ENCODE measurements at places on chromosomes 5 and 9.

DNA sequence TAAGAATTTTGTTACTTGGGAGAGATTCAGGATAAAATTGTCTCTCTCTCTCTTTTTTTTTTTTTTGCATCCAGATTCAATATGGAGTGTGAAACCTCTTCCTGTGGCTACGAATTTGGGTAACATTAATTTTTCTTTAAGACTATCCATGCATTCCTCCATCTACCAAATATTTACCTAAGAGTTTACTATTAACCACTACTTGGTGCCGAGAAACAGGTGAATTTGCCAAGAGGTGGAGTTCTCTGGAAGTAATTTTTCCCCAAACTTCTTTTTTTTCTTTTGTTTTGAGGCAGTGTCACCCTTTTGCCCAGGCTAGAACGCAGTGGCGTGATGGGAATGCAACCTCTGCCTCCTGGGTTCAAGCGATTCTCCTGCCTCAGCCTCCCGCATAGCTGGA lies 206.3 kb upstream of the VLDLR start:
- DNase-seq: no peak

GRCh38 chr5:95530416-95530815 lies 24.4 kb downstream of the SKIC3 start:
- DNase-seq: no peak

GRCh38 chr5:107545486-107545885 lies 125.3 kb downstream of the EFNA5 start:
- no peak for DNase-seq

- DNase-seq: no peak
Observed at GRCh38 chr9:107172979-107173347, 110.1 kb upstream of the RAD23B start.

- no peak for DNase-seq
Observed at GRCh38 chr5:57650360-57651069, 167.9 kb upstream of the ACTBL2 start.

GRCh38 chr9:125904155-125904851 lies 157.1 kb downstream of the PBX3 start:
- DNase-seq: no peak

DNA sequence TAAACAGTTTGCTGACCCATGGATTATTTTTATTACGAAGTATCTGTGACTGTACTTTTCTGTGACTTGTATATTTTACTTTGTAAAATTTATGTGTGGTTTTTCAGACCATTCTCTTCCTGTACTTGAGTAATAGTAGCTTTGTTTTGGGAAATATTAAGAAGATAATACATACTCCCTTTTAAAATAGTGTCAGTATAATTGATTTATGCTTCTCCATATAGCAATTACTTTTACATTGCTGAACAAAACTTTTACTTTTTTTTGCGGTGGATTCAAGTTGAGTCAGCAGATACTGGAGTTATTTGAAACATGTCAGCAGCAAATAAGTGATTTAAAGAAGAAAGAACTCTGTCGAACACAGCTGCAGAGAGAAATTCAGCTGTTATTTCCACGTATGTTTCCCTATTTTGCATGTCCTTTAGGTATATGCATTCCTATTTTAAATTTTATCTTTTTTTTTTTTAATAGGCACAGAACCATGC lies 28.4 kb downstream of the TENT2 start:
- DNase-seq: no peak

DNA sequence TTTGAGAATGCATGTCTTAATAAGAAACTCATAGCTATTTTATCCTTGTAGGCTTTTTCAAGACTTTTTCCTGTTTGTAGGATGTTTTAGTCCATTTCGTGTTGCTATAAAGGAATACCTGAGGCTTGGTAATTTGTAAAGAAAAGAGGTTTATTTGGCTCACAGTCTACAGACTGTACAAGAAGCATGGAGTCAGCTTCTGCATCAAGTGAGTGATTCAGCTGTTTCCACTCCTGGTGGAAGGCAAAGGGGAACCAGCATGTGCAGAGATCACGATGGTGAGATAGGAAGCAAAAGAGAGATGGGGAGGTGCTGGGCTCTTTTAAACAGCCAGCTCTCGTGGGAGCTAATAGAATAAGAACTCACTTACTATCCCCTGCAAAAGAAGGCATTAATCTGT lies 177.3 kb downstream of the ALDH1A1 start:
- no peak for DNase-seq

- DNase-seq: no peak
Observed at GRCh38 chr5:72452515-72453245, 54.5 kb downstream of the ZNF366 start.

- no peak for DNase-seq
Observed at GRCh38 chr5:158429564-158429963, 570.6 kb upstream of the CLINT1 start.

DNA sequence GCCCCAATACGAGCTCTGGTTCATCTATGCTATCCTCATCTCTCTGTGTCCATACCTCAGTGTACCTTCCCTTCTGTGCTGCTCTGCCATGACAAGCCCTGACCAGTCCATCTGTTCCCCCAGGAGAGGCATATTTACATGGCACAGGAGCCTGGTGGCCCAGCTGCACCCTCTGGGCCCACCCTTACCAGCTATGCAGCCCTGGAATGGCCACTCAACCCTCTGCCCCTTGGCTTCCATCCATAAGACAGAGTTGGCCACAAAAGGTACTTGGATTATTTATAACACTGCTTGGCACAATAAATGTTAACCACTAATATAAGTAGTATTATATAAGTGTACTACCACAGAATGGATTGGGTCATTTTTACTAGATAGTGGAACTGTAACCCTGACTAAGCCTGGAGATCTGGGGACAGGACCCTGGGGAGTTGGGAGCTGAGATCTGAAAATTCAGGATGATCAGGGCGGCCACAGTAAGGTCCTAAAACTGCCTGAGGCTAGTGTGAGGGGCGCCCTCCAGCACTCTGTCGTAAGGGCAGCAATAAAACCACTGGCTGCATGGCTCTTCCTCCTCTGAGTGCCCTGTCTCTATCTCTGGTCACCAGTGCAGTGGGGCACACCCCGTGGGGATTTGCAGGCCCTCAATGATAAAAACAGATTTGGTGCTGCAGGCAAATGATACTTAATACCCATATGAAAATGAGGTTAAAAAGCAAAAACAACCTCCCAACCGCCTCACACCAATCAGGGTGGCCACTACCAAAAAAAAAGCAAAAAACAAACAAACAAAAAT lies 65.8 kb downstream of the SEMA4D start:
- no peak for DNase-seq

GRCh38 chr5:6359555-6360322 lies 18.6 kb downstream of the MED10 start:
- DNase-seq: no peak

GRCh38 chr9:106648799-106649198 lies 214.2 kb upstream of the ZNF462 start:
- DNase-seq: no peak

DNA sequence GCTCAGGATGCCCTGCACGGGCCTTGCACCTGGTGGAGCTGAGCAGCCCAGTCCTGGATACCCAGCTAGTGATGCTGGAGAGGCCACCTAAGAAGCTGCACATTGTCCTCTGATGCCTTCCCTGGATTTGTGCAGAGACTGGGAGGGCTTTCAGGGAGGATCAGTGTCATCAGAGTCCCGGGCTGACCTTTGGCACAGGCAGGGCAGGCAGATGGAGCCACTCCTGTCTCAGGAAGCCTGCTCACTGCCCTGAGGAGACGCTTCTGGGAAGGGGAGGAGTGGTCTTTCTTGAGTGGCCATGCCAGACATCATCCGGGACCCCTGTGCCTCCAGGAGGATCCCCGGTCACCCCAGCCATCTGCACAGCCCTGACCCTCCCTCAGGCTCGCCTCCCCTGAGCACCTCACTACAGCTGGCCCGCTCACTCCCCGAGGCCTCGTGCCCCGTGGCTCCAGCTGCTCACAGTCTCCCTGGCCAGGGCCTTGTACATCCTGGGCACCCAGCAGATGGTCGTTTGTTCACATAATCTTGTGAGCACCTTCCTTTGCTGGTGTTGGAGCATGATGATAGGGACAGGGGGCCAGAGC lies 47.2 kb upstream of the FCN2 start:
- DNase-seq: no peak

- peak; percentile 19 for DNase-seq
Observed at GRCh38 chr9:135797507-135798262, 95.7 kb downstream of the KCNT1 start.

DNA sequence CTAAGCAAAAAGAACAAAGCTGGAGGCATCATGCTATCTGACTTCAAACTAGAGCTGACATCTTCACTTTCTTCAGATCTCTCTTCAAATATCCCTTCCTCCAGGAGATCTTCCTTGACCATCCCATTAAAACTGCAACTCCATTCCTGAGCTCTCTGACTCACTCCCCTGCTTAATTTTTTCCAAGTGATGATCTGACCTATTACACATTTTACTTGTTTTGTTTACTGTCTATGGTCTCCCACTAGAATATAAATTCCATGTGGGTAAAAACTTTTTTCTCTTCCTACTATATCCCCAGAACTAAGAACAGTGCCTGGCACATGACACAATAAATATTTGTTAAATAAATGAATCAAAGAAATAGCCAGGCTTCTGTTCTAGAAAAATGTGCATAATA lies 87.5 kb downstream of the SLIT3 start:
- no peak for DNase-seq

GRCh38 chr9:91546574-91546973 lies 122.9 kb upstream of the NFIL3 start:
- no peak for DNase-seq

GRCh38 chr9:89619019-89619418 lies 14.2 kb downstream of the GADD45G start:
- no peak for DNase-seq

DNA sequence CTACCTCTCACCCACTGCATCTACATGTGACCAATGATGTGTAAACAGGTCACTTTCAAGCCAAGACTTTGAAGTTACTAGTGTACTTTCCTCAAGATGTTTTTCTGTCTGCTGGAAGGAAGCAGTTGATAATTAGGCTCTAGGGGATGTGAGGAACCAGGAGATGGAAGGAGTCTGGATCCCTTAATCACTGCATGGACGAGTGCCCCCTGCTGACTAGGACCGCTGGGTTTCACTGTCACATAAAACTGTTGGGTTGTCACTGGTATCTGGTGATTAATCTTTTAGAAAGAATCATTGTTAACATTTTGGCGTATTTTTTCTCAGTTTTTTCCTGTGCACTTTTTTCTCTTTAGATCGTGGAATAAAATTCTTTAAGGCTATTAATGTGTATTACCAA lies 79.5 kb downstream of the SREK1 start:
- DNase-seq: no peak

DNA sequence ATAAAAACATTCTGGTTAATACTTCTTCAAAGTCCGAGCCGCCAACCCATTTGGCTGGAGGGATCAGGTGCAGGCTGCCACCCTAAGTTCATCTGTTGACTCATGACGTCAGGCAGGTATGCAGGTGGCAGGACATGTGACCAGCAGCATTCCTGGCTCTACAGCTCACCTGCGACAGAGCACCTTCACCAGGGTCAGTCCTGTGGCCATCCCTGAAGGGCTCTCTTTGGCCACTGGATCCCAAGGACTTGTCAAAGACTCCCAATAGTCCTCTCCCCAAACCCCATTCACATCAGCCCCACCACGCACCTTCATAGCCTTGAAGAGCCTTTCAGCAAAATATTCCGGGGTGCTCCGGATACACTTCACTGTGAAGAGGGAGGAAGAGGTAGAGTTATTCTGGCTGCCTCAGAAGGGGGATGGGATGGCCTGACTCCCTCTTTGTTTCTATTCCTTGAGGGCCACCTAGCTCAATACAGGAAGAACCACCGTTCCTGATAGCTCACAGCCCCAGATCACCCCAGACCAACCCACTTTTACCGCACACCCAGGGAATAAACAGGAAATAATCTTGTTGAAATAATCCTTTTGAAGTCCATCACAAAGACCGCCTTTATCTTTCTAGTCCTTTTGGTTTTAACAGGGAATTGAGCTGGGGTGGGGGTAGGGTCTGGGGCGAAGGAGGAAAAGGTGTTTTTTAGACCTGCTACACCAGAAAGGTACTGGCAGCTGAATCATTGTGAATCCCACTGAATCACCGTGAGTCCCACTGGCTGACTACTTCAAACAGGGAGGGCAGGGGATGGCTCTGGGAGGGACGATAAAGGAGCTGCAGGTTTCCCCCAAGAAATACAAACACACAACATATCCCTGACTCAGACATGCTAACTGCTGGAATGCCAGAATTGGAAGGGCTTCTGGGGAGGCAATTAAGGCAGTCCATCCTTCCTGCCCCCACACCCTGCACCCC lies 26.4 kb downstream of the ANXA6 start:
- DNase-seq: no peak

DNA sequence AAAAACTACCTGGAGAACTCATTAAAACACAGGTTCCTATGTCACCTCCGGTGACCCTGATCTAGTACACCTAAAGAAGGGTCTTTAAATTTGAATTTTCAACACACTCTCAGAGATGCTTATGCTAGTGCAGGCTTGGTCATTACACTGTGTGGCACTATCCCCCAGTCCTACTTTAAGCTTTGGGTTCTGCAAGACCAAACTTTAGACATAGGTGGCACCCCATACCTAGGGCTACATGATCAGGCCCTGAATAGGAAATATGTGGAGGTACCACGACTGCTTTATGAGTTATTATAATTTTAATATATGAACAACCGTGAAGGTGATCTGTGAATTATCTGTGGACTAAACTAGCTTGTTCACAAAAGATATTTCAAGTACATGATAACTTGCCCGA lies 201.3 kb upstream of the OR13F1 start:
- DNase-seq: no peak

- no peak for DNase-seq
Observed at GRCh38 chr9:133767625-133768024, 29.5 kb upstream of the SARDH start.

DNA sequence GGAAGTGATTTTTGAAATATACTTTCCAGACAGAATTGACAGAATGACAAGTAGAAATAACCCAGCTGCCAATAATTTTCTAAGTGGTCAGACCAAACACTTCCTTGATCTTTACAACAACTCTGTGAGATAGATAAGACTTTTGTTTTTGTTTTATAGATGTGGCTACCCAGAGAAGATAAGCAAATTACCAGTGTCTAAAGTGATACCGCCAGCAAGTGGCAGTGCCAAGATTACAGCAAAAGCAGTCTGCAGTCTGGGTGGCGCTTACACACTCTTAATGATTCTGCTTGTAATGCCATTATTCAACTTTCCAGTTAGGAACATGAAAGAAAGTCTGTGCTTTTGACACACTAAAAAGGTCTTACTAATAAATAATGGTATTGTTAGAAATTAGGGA lies 92.1 kb downstream of the HCN1 start:
- no peak for DNase-seq

- no peak for DNase-seq
Observed at GRCh38 chr5:172637110-172637580, 3.9 kb upstream of the NEURL1B start.

DNA sequence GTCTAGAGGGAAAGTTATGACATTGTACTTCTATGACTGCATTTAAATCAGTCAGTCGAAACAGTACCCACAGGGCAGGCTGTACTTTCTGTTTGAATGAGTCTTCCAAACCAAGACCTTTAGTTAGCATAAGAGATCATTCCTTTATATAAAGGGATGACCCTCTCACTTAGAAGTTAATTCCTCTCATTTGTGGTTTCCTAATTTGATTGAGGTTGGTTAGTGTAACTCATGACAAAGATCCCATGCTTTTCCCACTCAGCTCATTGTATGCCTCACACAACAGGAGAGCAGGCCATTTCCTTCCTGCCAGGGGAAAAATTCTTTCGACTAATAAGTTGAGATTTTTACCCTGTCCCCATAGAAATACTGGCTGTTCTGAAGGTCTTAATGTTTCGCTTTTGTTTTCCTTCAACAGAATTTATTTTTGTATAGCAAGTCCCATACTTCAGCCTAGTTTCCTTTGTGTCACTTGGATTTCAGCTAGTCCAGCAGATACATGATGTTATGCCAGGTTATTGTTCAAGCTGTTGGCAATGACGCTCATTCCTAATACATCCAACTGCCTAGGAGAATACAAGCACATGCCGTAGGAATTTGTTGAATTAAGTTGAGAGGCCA lies 500.7 kb downstream of the SPATA31D1 start:
- DNase-seq: no peak
